Pulmonary artery endothelial cell (primary cell): ENCODE measurements at places on chromosomes 12 and 14.

- no peak for DNase-seq
Measured at GRCh38 chr14:79831195-79831892, 380.0 kb downstream of the DIO2 start.

DNA sequence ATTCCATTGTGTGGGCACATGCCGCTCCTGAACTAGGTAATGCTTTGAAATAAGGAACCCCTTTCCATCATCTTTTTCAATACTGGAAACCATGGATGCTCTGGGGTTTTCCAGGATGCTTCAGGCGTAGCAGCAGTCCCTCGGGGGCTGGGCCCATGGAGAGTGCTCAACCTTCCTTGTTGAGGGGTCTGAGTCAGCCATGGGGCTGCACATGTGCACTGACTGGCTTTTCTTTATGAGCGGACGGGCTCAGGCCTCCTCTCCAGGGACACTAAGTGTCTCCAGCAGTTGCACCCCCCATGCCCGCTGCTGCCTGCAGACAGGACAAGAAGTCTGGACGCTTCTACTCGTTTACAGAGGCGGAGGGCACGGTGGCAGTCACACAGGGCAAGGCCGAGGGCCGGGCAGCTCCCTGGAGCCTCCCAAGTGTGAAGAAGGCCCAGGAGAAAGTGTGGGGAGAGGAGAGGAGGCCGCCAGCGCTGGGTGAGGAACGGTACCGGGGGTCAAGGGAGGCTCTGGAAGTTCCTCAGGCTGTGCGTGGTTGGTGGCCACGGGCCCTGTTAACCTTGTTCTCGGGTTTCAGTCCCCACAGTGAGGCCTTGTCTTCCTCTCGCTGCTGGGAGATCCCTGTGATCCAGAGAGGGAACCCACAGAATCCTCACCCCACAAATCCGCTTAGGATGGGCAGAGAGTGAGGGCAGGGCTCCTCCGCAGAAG, 51.2 kb downstream of the TEAD4 start:
- DNase-seq = no peak

GRCh38 chr12:68198507-68199086, 27.0 kb downstream of the IL26 start:
- DNase-seq = no peak

- DNase-seq = peak; percentile 30
Measured at GRCh38 chr12:19402743-19403431, 36.4 kb upstream of the AEBP2 start.

DNA sequence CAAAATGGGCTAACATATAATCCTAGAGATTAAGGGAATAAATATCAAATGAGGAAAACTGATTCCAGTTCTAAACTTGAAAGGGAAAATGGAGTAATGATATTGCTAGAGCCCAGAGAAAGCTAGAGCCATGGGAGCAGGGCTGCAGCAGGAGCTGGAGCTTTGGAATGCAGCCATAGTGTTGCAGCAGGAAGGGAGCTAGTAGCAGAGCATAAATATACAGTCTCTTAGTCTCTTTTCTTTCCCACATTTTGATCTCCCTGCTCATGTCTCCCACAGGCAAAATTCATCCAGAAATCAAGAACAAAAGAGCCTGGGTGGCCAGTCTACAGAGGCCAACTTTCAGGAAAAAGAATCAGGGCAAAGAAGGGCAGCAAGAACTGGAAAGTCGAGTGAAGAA, 253.7 kb downstream of the ATXN7L3B start:
- no peak for DNase-seq

DNA sequence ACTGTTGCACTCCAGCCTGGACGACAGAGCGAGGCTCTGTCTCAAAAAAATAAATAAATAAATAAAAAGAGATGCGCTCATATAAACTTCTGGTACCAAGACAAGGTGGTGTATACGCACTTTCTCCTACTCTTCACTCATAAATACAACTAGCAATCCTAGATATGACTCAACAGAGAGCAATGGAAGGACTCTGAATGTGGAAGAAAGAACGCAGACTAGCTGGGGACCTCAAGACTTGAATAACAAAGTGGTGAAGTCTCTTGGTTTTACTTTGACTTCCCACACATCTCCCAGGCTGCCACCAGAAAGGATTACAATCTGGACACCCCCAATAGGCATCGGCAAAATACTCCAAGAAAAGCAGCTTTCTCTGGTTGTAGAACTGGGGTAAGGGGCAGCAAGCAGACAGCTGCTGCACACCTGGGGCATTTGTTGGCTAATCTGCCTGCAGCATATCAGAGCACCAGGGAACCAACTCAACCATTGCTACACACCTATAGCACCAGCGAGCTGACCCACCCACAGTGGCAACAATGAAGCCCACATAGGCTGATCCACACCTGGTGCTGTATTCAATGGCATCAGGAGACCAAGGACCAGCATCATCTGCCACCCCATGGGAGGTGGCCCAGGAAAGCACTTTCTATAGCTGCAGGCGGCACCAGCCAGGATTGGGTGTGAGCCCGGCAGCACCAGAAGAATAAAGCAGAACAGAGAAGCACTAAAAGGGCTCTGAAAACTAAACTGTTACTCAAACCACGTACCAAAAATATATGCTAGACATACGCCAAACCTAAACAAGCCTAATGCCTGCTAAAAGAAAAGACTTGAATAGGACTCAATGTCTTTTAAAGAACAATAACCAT, 1231.7 kb upstream of the TMEM132C start:
- no peak for DNase-seq

GRCh38 chr14:100165376-100165775, 5.9 kb upstream of the DEGS2 start:
- no peak for DNase-seq

- peak; percentile 35 for DNase-seq
Measured at GRCh38 chr12:28872654-28873268, 276.3 kb upstream of the FAR2 start.

DNA sequence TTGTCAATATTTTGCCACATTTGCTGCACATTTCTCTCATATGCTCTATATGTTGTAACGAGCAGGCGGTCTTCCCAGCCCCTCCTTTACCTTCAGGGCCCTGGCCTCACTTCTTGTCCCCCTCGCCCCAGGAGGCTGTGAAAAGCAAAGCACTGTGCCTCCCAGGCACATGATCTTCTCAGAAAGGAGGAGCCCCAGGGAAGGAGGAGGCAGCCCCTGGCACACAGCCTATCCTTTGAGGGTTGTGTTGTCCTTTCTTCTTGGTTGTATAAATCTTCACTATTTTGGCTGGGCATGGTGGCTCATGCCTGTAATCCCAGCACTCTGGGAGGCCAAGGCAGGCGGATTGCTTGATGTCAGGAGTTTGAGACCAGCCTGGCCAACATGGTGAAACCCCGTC, 77.0 kb downstream of the PPP2R5C start:
- no peak for DNase-seq

DNA sequence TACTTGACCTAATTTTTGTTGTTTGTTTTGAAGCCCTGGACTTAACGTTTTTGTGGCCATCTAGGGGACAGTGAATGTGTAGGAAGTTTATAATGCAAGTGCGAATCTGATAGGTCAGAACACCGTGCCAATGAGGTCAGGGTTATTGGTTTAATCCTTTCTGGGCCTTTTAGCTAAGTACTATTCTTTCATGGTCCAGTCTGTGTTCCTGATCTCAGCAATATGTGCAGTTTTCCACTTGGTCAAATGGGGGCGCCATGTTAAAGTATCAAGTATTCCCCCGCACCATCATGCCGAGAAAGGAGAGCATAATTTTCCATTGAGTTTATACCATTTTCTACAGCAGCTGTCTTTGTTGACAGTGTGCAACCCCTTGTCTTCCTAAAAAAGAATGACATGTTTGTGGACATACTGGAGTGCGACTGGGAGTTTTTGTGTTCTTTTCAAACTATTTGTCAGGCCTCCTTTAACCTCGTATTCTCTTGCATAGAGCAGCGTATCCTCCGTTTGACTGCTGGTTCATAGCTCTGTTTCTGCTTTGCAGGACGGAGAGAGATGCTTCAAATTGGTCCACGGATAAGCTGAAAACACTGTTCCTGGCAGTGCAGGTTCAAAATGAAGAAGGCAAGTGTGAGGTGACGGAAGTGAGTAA, 1.3 kb downstream of the AHSA1 start:
- DNase-seq = peak; percentile 55

DNA sequence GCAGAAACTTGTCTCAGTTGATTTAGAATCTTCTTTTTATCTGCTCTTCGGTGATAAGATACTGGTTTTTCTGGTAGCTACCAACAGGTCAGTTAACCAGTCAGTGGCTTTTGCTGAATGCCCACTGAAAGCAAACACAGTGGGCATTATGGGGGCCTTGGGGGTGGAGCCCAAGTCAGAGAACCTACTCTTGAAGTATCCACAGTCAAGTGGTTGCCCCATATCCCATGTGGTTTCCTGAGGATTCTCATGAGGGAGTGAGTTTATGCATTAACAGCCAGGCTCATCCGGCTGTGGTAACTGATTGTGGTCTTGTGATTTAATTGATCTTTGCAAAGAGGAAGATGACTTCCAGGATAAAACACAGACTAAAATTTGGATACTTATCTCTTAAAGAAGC, 83.7 kb downstream of the ST8SIA1 start:
- DNase-seq = no peak
